Heart right ventricle (tissue), 16 donors: ENCODE measurements at places on chromosomes 13 and 19.

DNA sequence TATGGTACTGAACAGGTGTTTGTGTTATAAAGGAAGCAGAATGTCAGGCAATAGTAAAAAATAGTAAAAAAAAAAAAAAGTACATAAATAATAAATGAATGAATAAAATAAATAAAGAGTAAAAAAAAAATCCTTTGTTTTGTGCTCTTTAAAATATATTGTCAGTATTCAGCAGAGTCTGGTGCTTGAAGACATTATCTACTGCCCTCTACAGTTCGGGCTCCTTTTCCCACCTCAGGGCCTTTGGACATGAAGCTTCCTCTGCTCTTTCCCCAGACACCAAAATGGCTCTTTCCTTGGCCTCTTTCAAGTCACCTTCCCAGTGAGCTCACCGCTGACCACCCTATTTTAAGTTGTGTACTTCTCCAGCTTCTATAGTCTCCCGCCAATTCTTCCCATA is 137.5 kb downstream of the TNFRSF19 start:
- DNase-seq = no peak

GRCh38 chr13:114002771-114003321 is 29.0 kb upstream of the C13orf46 start:
- DNase-seq = no peak

GRCh38 chr13:50444726-50445125 is 398.8 kb downstream of the DLEU7 start:
- DNase-seq = no peak

DNA sequence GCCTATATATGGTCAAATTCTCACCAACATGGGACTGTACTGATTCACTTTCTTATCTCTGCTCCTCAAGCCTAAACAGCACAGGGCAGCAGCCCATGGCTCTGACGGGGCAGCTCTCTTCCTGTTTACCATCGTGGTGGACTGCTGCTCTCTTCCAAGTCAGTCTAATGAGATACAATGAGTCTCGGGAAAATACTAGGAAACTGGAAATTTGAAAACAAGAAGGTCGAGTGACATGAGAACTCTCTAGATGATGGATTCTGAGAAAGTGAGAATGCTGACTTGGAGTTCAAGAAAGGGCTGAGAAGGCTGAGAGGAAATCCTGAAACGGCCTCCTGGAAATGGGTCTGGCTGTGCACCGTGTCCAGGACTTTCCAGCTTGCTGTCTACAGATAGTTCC is 122.8 kb upstream of the ARGLU1 start:
- DNase-seq = peak; percentile 14

GRCh38 chr19:14433554-14434501 is 722 bp downstream of the PKN1 start:
- peak; percentile 33 for DNase-seq

DNA sequence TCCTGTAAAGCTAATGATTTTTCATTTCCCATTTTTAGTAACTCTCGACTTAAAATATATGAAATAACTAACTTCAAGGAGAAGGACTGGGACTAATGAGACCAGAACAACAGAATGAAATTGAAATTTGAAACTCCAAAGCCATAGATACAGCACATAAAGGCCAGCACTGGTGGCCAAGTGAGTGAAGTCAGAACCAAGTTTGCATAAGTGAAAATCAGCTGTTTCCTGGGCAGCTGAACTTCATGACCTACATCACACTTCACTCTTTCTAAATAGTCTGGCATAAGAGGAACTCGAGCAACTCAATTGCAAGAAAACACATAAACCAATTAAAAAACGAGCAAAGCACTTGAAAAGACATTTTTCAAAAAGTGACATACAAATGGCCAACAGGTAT is 84.5 kb downstream of the DCLK1 start:
- DNase-seq = no peak

DNA sequence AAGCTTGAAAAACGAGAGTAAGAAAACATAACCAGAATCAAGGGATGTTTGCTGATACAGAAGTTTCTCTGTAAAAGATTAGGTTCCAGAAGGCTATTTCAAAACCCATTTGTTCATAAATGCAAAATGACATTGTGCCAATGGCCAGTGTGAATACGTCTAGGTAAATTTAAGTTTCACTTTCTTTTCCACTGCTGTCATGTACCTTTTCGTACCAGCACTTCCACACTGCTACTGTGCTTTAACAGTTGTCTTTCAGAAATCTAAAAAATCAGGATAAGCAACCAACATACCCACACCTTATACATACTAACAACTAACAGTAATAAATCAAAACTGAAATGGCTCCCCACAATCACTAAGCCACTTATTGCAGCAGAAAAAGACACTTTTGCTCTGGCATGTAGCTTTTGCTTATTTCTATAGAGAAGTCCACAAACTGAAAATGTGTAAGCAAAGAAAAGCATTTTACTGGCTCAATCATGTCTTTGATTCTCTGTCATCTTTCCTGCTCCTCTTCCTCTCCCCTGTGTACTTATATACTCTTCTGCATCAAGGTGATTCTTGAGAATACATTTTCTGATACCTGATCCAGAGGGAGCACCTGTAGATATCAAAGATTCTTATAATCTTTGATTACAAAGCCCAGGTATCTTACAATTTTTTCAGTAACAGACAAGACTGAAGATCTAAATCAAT is 34.3 kb downstream of the ELF1 start:
- DNase-seq = no peak

- peak; percentile 73 for DNase-seq
Measured at GRCh38 chr19:46529622-46530451, 34.2 kb upstream of the PNMA8B start.

DNA sequence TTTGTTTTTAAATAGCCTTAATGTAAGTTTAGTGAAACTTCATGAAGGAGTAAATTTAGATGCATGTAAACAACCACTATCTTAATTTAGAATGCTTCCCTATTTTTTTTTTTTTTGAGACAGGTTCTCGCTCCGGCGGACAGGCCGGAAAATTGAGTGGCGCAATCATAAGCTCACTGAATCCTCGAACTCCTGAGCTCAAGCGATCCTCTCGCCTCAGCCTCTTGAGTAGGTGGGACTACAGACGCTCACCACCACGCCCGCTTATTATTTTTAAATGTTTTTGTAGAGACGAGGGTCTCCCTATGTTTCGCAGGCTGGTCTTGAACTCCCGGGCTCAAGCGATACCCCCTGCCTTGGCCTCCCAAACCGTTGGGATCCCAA is 1.6 kb downstream of the TEX30 start:
- no peak for DNase-seq

DNA sequence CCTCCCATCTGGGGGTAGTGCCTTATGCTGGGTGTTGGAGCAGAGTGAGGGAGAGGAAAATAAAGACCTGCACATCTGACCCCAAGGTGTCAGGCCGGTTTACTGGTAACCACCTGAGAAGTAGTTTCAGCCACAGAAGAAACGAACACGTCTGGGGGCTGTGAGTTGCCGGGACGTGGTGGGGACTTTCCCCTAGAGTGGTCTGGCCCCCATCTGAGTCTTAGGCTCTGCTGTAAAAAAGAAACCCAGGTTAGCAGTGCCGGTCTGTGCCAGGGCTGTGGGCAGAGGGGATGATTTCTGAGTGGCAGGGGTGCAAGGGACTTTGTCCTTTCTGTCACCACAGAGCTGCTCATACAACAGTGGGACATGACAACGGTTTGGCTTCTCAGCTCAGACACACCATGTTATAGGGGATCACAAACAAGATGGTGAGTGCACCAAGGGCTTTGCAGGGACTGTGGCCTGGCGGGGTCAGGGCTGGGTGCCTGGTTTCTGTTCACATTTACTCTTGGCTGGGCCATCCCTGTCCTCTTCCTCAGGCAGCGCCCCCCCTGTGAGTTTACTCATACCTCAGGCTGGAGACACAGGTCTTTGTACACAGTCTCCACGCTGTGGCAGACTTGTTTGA is 9.0 kb downstream of the GCDH start:
- no peak for DNase-seq

- no peak for DNase-seq
Measured at GRCh38 chr19:1289686-1290025, 4.0 kb downstream of the EFNA2 start.

DNA sequence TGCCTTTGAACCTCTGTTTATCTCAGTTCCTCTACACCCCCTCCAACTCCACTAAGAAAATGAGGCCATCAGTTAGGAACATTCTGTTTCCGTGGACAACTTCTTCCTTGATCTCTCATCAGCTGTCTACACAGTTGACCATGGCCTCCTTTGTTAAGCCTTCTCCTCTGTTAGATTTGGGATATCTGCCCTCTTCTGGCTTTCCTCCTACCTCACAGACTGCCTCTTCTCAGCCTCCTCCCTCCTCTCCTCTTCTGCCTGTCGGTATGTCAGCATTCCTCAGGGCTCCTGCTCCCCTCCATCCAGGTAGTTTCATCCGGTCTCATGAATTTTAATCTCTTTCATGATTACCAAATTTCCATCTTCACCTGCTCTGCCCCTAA is 454.9 kb downstream of the FOXO1 start:
- no peak for DNase-seq

- no peak for DNase-seq
Measured at GRCh38 chr19:45263013-45263412, 11.9 kb downstream of the MARK4 start.

DNA sequence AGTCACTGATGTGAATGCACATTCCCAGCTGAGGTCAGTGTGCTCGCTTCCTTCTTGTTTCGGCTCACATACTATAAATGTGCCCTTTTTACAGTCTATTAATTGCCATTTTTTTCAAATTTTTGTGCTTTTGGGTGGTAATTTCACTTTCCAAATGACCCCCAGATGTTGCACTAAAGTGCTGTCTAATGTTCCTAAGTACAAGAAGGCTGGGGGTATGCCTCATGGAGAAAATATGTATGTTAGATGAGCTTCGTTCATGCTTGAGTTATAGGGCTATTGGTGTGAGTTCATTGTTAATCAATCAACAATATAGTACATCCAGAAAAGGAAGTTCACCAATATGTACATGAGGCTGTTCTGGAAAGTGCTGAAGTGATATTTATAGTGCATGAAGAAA is 84.7 kb downstream of the KL start:
- DNase-seq = no peak

- DNase-seq = no peak
Measured at GRCh38 chr13:82803341-82803740, 1078.9 kb downstream of the SLITRK1 start.

DNA sequence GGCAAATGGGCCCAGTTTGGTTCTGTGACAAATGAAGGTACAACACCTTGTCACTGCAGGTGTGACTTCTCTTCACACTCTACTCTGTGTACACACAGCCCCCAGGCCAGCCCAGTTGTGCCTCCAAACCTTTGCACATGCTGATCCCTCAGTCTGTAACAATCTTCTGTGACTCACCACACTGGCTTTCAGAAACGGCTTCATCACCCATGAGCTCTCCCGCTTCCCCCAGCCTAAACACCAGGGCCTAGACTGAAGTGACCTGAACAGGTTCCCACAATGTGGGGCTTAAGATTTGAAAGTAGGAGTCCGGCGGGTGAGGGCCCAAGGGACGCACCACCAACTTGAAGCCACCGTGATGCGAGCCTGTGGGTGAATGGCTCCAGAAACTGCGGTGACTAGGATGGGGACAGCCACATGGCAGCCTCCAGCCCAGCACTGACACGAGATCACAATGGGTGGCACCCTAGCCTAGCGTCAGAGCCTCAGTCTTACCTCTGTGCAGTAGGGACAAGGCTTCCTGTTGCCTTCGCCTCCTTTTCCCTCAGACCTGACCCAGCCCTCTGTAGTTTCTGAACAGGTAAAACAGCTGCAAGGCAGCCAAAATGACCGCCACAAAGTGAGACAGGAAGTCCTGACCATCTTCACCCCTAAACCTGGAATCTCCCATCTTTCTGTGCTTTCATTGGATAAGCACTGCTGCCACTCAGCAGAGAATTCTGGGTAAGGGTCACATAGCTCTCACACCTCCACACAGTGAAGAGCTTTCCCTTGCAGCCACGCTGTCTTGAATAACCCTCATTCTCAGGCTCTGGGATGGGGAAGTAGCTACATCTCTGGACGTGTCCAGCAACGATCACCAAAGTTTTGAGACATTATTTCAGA is 34.2 kb upstream of the ZNF599 start:
- no peak for DNase-seq

DNA sequence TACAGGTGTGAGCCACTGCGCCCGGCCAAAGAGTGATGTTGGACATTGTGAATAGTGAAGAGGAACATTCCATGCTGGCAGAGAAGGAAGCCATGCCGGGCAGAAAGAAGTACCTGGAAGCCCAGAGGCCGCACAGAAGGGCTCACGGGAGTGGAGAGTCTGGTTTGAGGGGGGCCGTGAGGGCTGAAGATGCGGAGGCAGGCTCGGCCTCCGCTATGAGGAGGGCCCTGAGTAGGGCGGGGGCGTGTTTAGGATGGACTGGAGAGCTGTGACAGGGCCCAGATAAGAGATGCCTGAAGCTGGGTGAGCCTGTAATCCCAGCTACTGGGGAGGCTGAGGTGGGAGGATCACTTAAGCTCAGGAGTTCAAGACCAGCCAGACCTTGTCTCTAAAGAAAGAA is 1.6 kb downstream of the JOSD2 start:
- DNase-seq = no peak

DNA sequence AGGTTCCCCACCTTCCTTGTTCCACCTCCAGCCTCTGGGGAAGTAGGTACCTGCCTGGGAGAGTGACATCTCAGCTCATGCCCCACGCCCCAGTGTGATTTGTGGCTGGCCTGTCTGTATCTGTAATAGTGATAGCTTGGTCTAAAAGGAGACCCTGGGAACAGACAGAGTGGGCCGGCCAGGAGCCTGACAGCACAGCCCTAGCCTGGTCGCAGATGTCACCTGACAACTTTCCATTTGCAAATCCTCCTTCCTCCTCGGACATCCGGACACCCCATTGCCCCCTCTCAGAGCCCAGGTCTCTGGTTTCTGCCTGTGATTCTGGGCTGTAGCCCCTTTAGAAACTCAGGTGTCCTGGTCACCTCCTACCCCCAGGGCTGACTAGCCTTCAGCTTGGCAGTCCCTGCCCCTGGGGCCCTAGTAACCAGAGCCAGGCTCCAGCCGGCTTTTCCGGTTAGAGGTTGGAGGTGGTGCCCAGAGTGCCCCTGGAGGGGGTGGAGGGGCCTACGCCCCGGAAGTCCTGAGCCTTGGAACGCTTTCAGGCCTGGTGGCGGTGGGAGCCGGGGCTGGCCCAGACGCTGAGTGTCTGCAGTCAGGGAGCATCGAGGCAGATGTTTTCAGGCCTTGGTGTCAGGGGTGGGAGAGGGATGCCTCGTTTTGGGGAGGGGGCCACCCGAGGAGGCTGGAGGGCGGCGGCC is 6.5 kb downstream of the LRRC8E start:
- DNase-seq = no peak
